Urinary bladder (tissue), 4 donors: ENCODE measurements at places on chromosomes 12 and 14.

DNA sequence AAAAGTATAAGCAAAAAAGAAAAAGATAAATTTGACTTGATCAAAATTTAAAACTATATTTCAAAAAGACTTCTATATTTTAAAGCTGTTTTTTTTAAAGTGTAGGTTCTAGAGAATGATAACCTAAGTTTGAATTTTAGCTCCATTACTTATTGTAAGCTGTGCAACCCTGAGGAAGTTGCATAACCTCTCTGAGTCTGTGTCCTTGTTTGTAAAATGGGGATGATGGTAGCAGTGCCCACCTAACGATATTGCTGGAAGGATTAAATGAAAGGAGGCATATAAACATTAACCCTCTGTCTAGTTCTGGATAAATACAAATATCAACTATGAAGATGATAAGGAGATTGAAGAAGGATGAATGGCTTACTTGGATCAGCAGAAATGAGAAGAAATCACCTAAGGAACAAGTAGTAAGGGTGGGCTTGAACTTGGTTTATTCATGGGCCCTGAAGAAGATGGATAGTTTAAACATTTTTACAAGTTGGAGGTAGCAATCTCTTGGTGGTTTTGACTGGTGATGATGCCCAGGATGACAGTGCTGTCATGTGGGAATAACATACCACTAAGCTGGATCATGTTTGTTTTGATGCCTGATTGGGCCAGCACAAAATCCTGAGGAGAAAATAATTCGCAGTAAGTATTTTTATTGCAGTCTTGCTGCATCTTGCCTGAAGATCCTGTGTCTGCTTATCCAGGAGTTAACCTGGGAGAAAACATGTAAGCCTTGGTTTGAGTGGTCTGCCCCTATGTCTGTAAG lies 35.0 kb downstream of the TXNRD1 start:
- DNase-seq, result no peak

DNA sequence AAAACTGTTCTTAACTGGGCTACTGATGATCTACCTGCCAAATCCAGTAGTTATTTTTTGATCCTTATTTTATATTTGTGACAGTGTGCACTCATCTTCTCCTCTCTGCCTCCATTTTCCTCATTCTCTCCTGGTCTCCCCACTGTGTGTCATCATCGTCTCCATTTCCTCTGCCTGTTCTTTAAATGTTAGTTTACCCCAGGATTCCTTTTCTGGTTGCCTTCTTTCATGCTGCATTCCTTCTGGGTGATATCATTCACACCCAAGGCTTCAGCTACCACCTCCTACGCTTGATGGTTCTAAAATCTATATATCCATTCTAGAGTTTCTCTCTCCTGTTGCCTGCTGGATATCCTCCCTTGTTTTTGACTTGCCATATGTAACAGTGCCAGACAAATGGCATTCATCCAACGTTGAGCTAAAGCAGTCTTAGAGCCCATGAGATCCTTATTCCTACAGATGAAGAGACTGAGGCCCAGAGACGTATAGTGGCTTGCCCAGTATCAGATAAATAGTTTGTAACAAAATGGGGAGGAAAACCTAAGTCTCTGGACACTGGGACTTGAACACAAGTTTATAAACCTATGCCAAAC lies 109.5 kb downstream of the DIP2B start:
- no peak for DNase-seq

- no peak for DNase-seq
Observed at GRCh38 chr12:133120385-133121191, 9.5 kb downstream of the ZNF891 start.

- peak; percentile 92 for DNase-seq
Observed at GRCh38 chr12:91381309-91381804, 198.7 kb upstream of the DCN start.

DNA sequence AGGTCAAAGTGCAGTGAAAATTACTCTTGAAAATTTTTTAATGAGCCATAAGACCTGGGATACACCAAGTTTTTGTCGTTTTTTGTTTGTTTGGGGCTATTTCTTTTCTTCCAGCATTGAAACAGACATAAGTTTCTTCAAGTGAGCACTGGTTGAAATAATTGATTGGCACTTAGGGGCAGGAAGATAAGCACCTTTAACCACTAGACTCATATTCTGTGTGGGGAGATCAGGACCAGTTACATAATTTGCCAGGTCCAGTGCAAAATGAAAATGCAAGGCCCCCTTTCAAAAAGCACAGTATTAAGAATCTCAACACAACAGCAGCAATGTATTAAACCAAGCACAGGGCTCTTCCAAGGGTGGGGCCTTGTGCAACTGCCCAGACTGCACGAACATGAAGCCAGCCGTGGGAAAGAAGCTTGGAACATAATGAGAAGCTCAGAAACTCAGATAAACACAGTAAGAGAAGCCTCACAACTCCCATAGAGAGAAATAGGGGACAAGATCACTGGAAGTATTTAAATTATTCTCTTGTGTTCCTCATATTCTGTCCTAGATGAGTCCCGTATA lies 3.2 kb upstream of the TCP11L2 start:
- DNase-seq, result no peak

- no peak for DNase-seq
Observed at GRCh38 chr12:11902525-11902875, 168.2 kb upstream of the BCL2L14 start.

GRCh38 chr12:13941258-13942249 lies 39.8 kb downstream of the GRIN2B start:
- peak; percentile 18 for DNase-seq

GRCh38 chr14:90815822-90816662 lies at the start of gene TTC7B:
TTC7B (minus strand) TSS chr14:90816430; CDS start chr14:90816295, 135 bp downstream.
- no peak for DNase-seq

GRCh38 chr12:118053071-118053985 lies 7.7 kb downstream of the WSB2 start:
- DNase-seq, result no peak

DNA sequence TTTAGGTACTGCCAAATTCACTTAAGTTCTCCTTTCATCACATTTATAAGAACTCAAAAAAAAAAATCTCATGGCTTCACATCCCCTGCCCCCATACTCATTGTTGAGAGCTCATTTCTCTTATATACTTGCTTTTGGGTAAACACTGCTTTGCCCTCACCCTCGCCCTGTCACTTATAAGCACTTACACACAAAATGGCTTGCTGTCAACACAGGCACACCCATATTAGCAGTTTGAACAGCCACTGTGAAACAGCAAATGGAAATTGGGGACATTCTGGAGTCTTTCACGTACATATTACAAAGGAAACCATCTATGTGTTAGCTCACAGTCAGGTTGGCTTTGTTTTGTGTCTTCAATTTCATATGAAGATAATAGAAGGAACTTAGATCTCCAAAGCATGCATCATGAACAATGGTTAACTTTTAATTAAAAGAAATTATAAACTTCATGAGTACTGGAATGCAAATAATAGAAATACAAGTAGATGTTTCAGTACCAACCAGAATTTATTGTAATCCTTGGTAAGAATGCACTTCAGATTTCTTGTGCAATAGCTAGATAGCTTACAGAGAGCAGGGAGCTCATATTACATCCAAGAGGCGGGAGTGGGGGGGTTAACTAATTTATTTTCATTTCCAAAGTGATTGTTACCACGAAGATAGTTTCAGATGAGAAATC lies 272.2 kb downstream of the ALG10B start:
- DNase-seq, result no peak

- no peak for DNase-seq
Observed at GRCh38 chr12:52038447-52038846, 12.8 kb upstream of the NR4A1 start.

DNA sequence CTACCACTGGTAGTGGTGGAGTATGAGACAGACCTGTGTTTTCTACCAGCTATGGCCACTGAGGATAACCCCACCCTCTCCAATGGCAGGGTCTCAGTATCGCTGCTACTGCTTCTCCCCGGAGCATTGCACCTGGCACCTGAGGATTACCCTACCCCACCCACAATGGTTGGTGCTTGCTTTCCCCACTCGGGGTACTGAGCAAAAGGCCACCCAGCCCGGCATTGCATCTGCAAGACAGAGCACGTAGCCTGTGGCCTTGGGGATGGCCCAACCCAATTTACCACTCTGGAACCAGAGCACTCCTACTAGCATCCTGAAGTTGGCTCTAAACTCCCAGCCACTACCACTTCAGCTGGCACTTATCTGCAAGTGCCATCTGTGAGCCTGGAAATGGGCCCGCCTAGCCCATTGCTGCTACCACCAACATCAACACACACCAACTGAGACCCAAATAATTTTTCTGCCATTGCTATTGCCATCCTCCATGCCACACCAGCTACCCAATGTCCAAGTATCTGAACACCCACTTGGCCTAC lies 145.7 kb downstream of the CNTN1 start:
- no peak for DNase-seq

DNA sequence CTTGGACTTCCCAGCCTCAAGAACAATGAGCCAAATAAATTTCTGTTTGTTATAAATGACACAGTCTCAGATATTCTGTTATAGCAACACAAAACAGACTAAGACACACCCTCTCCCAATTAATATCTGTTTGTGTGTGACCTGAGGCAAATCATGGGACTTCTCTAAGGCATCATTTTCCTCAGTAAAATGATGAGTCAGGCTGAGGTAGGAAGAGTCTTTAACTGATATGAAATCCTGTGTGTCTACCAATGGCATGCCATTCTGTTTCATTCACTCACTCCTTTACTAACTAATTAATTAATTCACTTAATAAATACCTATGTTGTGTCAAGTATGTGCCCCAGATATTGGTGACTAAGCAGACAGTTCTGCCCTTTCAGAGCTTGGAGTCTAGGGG lies 258.4 kb upstream of the CRY1 start:
- no peak for DNase-seq

GRCh38 chr12:27142101-27142721 lies 59.8 kb upstream of the C12orf71 start:
- DNase-seq, result no peak

- no peak for DNase-seq
Observed at GRCh38 chr12:44020555-44020954, 184.7 kb downstream of the TMEM117 start.

- DNase-seq, result no peak
Observed at GRCh38 chr12:47903927-47904712, 674 bp downstream of the VDR start.

GRCh38 chr12:12007713-12008231 lies 63.0 kb upstream of the BCL2L14 start:
- DNase-seq, result no peak

GRCh38 chr12:132554845-132555630 lies 55.3 kb downstream of the LRCOL1 start:
- no peak for DNase-seq

DNA sequence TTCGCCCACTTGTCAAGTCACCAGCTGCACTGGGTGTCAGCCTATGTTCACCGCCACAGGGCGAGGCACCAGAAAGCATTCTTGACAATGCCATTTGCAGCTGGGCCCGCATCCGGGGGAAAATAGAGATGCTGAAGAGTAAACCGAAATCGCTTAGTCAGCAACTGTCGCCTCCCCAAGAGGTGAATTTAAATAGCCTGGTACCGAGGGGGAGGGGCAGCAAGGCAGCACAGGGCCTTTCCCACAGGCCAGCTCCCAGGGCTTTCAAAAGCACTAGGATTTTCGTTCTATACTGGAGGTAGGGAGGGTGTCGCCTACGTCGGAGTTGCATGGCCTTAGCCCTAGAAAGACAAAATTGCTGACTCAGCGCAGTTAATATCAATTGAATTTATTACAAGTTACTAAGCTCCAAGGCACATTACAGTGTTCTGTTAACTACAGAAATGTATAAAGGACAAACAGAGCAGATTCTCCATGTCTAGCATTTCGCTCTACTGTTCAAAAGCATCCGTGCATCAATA lies 4.3 kb downstream of the IRF2BPL start:
- DNase-seq, result no peak

GRCh38 chr14:74480046-74480445 lies 13.1 kb downstream of the NPC2 start:
- no peak for DNase-seq

DNA sequence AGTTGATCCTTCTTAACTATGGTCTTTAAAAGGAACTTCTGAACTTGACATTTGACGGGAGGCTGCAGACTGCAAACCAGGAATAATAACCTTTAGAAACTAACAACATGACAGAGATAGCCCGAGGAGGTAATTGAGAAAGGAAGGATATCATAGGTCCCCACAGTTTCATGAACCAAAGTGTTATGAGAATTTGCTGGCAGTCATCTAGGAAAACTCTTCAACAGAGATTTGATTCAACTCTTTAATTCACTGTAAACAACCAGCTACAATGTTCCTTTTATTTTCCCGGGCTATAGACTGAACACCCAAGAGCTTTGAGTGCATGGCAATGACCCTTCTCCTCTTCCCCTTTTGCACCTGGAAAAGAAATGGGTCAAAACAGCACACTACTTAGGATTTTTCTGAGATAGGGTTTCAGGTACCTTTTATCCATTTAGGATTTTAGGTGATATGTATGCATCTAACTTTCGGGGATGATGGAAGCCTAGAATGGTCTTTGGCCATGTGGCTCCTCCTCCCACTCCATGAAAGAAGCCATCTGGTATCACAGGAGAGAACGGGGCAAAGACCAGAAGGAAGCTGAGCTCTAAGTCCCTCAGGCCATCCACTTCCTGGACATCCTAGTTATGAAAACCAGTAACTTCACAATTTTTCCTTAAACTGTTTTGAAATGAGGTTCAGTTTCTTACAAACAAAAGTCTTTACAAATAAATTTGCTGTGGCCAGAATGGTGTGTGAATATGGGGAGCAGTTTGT lies 23.0 kb downstream of the GLT8D2 start:
- DNase-seq, result no peak

DNA sequence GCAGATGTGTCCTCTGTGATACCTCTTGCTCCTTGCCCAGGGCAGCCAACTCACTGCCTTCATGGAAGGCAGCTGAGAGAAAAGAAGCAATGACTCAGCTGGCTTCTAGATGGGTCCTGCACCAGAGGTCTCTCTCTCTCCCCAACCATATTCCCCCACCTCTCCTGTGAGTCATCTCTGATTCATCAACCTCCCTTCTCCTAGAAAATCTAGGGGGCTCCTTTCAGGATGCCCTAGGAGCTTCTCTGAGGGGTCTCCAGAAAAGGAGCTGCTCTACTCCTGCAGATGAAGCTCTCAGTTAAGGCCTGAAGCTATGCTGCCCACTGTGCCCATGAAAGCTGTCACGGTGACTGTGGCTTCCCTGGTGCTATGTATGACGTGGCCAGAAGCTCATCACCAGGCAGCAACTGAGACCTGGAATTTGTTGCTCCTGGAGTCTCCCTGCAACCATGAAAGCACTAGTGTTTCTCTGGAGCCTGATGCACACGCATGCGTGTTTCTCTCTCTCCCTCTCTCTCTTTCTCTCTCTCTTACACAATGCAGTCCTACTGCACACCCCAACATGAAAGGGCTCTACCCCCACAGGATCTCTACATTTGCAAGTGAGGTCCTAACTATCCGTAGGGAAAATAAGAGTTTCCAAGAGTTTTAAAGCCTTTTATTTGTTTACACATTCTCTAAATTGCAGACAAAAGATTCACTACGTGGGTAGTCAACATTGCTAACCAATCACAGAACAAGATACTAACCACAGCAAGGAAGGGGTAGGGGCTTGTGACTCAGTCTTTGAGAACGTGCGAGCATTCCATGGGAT lies 285.3 kb downstream of the DPF3 start:
- no peak for DNase-seq
